ENCODE measurements at places on chromosomes 11 and 22.

- DNase-seq: no peak
These were observed 51.1 kb upstream of the RFPL3 start for GRCh38 chr22:32306561-32306960.

DNA sequence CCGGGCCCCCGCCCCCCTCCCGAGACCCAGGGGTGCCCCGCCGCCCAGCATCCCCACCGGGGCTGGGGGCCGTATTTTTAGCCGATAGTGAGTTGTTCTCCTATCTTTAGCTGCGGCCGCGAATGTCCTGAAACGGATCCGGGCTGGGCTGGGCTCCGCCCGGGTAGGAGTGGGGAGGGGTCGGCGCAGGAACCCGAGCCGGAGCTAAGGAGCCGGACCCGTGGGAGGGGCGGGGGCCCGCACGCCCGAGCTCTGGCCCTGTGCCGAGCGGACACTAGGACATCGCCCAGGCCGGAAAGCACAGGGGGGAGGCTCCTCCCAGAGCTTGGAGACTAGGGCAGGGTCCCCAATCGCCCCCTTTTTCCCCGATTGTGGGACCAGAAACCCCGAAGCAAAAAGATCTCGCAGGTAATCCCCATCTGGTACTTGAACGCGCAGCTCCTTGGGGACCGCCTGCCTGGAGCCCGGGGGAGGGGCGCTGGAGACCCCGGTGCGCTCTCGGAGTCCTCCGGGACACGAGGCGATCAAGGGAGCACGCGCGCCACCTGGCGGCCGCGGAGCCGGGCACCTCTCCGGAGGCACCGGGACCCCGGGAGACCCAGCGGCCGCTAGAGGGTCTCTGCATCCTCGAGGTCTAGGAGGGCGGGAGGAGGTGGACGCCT lies 669 bp downstream of the CDC42EP2 start:
- peak; percentile 75 for DNase-seq

- no peak for DNase-seq
These were observed 5.3 kb downstream of the GLB1L2 start for GRCh38 chr11:134337051-134337450.

GRCh38 chr11:132330515-132330914 lies 960.1 kb downstream of the NTM start:
- DNase-seq: no peak

DNA sequence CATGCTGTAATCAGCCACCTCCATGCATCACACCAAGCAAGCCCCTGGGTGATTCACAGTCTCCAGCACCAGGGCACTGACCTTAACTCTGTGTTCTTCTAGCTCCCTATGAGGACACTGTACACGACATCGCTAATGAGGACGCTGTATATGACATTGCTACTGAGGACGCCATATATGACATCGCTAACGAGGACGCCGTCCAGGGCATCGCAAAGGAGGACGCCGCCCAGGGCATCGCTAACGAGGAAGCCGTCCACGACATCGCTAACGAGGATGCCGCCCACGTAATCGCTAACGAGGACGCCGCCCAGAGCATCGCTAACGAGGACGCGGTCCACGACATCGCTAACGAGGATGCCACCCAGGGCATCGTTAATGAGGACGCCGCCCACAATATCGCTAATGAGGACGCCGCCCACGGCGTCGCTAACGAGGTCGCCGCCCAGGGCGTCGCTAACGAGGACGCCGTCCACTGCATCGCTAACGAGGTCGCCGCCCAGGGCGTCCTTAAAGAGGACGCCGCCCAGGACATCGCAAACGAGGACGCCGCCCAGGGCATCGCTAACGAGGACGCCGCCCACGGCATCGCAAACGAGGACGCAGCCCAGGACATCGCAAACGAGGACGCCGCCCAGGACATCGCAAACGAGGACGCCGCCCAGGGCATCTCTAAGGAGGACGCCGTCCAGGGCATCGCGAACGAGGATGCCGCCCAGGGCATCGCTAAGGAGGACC lies 34.5 kb upstream of the DGCR6L start:
- DNase-seq: no peak

GRCh38 chr11:64712430-64713015 lies 10.5 kb downstream of the NRXN2 start:
- DNase-seq: no peak

- no peak for DNase-seq
These were observed 111.4 kb downstream of the COMMD9 start for GRCh38 chr11:36177836-36178235.

DNA sequence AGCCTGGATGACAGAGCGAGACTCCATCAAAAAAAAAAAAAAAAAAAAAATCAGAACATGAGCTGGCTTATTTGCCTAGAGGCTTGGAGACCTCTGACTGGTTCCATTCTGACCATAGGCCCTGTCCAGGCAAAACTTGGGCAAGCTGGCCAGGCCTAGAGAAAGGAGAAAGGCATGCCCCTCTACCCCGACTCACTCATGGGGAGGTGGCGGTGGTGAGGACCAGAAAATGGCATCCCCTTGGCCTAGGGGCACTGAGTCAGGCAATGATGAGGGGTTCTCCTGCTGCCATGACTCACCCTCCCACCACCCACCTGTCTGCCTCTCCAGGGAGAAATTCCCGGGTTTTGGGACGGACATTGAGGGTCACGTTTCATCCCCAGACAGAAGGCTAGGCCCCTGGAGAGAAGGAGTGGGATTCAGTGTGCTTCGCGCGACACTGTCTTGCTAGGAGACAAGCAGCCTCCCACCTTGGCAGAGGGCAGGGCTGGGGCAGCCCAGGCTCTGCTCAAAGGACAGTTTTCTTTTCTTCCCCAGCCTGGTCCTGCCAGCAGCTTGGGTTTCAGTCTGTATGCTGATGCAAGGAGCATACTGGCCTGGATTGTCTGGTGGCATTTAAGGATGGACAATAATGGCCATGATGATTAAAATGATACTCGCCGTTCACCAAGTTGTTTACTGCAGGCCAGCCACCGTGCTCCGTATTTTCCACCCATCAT lies 17.2 kb downstream of the TOB2 start:
- DNase-seq: no peak

- DNase-seq: no peak
These were observed 6.3 kb downstream of the C22orf31 start for GRCh38 chr22:29055192-29055830.

DNA sequence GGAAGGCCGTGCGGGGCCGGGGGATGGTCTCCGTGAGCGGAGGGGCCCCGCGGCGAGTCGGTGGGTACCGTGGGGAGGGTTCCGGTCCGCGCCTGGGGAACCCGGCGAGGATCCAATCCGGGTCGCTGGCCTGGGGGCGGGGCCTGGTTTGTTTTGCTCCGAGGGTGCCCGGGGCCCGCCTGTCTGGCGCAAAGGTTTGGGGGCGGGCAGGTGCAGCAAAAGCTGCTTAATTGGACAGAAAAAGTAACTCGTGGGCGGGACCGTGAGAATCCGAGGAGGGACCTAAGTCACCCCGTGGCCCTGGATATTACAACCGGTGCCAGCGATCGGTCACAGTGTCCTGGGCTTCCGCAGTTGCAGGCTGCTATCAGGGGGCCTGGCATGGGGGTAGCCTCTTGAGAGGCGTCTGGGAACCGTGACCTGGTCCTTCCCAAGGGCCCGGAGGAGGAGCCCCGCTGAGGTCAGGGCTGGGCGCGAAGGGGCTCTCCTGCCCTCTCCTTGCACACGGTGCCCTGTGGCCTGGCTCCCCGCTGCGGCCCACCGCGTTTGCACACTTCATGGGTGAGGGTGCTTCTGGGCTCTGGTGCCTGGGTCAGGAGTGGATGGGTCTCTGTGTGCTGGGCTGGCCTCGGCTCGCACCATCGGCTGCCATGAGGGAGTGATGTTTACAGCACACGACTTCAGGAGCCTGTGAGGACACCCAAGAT lies 1.4 kb downstream of the PNPLA2 start:
- DNase-seq: peak; percentile 85

GRCh38 chr11:75269896-75270295 lies 29.3 kb downstream of the TPBGL start:
- no peak for DNase-seq

DNA sequence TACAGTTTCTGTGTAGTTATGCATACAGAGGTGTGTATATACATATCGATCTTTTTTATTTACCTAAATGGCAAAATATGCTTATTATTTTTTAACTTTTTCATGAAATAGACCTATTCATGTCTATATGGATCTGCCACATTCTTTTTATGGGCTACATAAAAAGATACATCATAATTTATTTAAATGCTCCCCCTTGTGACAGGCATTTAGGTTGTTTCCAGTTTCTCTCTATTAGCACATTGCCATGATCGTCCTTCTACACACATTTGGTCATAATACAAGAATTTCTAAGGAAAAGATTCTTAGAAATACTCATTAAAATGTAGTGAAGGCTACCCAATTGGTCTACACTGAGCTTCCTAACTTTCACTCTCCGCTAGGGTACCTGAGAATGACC lies 1067.4 kb downstream of the OPCML start:
- no peak for DNase-seq

DNA sequence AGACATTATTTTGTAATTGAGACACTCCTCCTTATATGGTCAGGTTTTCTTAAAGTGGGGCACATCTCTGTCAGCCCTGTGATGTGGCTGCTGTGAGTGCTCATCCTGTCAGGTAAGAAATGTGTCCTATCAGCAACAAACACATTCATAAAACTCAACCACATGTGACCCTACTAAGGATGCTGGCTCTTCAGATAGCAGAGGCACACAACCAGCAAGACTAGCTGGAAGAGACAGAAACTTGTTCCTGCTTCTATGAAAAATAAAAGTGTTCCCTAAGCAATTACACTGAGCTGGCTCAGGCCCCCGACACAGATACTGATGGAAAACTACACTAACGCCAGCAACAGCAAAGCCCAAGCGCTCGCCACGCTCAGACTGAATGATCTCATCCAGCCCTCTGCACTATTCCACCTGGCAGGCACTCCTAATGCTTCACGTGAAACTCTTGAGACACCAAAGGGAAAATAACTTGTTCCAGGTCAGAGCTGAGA lies 49.8 kb upstream of the CYP2D6 start:
- DNase-seq: no peak

- DNase-seq: peak; percentile 7
These were observed 718 bp downstream of the CHKA start for GRCh38 chr11:68120273-68121066.

- no peak for DNase-seq
These were observed 6.3 kb downstream of the HRAS start for GRCh38 chr11:528815-529727.

- DNase-seq: no peak
These were observed 238.1 kb upstream of the BLID start for GRCh38 chr11:122354025-122354697.

DNA sequence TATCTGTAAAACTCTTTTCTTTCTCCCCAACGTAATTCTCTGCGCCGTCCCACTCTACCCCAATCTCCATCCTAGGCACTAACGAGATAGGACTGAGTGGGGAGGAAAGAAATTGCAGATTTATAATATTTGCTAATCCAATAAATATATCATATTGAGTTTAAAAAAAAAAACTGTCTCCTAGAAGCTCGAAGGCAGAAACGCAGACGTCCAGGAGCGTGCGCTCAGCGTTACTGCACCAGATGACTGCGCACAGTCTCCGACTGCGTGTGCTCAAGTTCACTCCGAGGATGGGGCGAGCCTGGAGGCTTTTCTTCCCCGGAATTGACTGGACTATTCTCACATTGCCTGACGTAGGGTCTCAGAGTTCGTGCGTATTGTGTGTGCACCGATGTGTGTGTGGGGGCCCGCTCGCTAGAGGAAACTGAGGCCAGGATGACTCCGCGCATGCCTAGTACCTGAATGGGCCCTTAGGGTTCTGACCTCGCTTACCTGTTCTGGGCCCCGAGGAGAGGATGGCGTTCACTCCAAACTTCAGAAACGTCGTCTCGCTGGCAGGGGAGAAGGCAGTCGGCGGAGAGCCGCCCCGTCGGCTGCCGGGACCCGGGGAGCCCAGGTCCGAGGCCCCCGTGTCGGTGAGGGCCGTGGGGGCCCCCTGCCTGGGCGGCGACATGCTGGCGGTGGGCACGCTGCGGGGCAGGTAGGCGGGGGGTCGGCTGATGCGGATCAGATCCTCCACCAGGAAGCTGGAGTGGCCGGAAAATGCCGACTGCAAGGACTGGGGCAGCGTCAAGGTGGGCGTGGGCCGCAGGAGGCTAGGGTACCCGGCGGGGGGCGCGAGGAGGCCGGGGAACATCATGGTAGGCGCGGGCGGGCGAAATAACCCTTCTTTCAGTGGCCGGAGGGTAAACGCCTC lies 551 bp downstream of the DBX1 start:
- DNase-seq: no peak

DNA sequence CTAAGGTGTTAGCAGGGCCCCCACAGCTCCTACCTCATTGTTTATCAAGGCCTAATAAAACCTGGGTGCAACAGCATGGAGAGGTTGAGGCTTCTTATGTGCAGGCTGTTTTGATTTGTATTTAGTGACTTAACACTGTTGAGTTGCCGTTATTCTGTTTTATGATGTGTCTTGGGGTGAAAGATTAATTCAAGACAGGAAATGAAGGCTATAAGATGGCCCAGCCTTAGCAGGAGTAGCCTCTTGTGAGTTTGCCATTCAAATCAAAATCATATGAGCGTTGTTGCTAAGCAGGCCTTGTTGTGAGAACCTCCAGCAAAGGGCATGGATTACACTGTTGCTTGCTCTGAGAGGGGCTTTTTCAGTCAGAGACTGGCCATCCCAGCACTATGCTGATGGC lies 31.8 kb downstream of the MICAL2 start:
- no peak for DNase-seq

- DNase-seq: no peak
These were observed 106.7 kb upstream of the ASPHD2 start for GRCh38 chr22:26322179-26322905.

DNA sequence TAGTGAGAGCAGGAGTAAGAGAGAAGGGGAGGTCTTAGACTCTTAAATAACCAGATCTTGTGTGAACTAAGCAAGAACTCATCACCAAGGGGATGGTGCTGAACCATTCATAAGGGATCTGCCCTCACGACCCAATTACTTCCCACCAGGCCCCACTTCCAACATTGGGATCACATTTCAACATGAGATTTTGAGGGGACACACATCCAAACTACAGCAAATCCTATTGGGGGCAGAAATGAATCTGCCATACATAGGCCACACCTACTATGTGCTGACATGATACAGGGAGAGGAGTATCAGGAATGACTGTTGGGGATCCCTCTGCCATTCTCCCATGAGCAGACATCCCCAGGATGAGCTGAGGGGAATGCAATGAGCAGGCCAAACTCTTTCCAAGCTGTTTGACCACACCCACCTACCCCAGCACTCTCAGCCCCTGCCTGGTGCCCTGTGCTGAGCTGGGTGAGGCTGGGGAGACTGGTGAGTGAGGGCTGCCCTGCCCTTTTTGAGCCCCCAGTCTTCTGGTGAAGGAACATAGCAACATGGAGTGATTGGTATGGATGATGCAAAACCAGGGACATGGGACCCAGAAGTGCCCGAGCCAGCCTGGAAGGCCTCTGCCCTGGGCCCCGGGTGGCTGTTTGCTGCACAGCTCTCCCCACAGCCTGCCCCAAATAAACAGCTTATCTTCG lies 1.2 kb upstream of the GTSE1 start:
- no peak for DNase-seq

GRCh38 chr11:46778416-46778815 lies 59.4 kb downstream of the F2 start:
- no peak for DNase-seq
